ENCODE measurements at places on chromosomes 5 and 9. TPM values are rescaled to one million over a fixed set of nuclear protein-coding genes. Genes with fewer than 3 reads are reported as not detected.

PRUNE2 gene
- 11.4 TPM for total RNA-seq

DNA sequence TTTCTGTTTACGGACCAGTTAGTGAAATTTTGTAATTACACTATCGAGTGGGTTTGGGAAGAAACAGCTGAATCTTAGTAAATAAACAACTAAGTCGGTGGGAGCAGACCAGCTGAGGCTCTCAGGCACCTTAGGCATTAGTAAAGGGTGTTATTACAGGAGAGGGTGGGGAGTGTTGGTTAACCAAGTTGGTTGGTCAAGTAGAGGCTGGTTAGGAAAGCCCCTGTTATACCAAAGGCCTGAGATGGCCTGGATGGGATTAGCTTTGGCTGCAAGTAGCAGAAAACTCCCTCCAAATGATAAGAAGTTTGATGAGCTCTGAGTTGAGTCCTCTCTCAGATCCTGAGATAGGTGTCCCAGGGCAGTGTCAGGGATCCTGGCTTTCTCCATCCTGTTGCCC is 81.3 kb downstream of the PPARGC1B start:
- no peak for DNase-seq
- H3K36me3 ChIP-seq: peaks cover 2% of the 10 kb centered on the region
- no peak overlapping the region for H3K4me3 ChIP-seq
- H3K4me1 ChIP-seq: peaks cover 3% of the 10 kb centered on the region

GLRA1 gene
- total RNA-seq: not detected

GRCh38 chr5:1789834-1790471 is 9.7 kb downstream of the MRPL36 start:
- no peak overlapping the region for H3K27ac ChIP-seq
- H3K4me3 ChIP-seq: no peak overlapping the region
- no peak for DNase-seq
- H3K36me3 ChIP-seq: no peaks in the 10 kb centered on the region
- H3K27me3 ChIP-seq: no peaks in the 10 kb centered on the region

STK32A gene
- 0.31 TPM for total RNA-seq

GRCh38 chr5:109326919-109327318 is 82.9 kb downstream of the PJA2 start:
- no peak overlapping the region for H3K4me3 ChIP-seq
- no peaks in the 10 kb centered on the region for H3K27me3 ChIP-seq
- H3K27ac ChIP-seq: no peak overlapping the region
- peaks cover 13% of the 10 kb centered on the region for H3K36me3 ChIP-seq
- H3K4me1 ChIP-seq: peaks cover 21% of the 10 kb centered on the region

CDO1 gene
- total RNA-seq: 3.3 TPM

GRCh38 chr9:107824556-107824955 is 335.0 kb upstream of the KLF4 start:
- H3K27me3 ChIP-seq: peaks cover 11% of the 10 kb centered on the region
- H3K4me1 ChIP-seq: no peaks in the 10 kb centered on the region
- DNase-seq: no peak
- peaks cover 3% of the 10 kb centered on the region for H3K36me3 ChIP-seq

DNA sequence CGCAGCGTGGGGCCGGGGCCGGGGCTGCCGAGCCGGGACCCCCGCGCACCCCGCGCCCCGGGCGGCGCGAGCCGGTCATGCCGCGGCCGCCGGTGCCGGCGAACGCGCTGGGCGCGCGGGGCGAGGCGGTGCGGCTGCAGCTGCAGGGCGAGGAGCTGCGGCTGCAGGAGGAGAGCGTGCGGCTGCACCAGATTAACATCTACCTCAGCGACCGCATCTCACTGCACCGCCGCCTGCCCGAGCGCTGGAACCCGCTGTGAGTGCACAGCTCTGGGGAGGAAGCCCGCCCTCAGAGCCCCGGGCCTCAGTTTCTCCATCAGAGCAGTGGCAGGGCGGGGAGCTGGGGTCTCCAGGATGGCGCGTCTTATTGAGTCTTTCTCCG is 335 bp downstream of the GALNT12 start:
- H3K4me3 ChIP-seq: peak overlapping the region; percentile 63
- H3K36me3 ChIP-seq: no peaks in the 10 kb centered on the region
- DNase-seq: no peak
- H3K27ac ChIP-seq: no peak overlapping the region
- peaks cover 11% of the 10 kb centered on the region for H3K4me1 ChIP-seq
- H3K27me3 ChIP-seq: peaks cover 44% of the 10 kb centered on the region

DNA sequence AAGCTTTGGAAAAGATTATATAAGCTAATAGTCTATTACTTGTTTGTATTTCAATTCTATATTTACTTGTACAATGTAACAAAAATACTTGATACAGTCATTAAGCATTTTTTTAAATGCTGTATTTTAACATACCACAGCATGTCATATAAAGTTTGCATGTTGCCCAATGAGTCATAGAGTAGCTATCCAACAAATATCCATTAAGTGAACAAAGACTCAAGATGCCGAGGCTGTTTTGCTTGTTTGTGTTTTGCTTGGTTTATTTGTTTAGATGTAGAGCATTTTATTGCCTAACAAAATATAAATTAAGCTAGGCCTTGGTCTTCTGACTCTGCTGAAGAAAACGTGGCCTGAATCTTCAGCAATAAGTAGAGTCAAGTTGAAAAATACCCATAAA is 1584.3 kb upstream of the NUDT12 start:
- H3K36me3 ChIP-seq: no peaks in the 10 kb centered on the region
- H3K27me3 ChIP-seq: no peaks in the 10 kb centered on the region
- peaks cover 5% of the 10 kb centered on the region for H3K4me1 ChIP-seq
- no peak for DNase-seq

DNA sequence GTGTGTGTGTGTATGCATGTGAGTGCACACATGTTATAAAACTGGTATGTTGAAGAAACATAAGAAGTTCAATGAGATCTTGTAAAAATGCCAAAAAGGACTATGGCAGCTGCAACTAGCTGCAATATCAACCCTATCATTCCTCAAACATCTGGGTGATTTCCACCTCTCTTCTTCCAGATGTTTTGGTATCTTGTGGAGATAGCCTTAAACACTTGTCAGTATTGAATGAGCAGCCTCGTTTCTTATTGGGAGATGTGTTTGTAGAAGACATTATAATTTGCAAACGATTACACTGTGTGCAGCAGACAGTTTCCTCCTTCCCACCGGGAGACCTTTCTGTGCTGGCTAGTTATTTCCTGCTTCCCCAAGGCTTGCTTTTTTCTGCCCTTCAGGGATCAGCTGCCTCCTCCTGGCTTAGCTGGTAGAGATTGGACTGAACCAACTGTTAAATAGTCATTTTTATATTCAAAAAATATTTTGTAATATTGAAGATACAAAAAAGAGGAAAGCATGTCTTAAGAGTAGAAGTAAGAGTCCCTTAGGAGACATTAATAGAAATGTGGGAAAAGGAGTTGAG is 168.4 kb upstream of the MPDZ start:
- DNase-seq: no peak
- H3K27ac ChIP-seq: no peak overlapping the region
- H3K4me3 ChIP-seq: no peak overlapping the region
- no peaks in the 10 kb centered on the region for H3K36me3 ChIP-seq

- H3K36me3 ChIP-seq: peaks cover 5% of the 10 kb centered on the region
- no peak overlapping the region for H3K27ac ChIP-seq
- H3K4me1 ChIP-seq: peaks cover 26% of the 10 kb centered on the region
- no peak for DNase-seq
- peaks cover 81% of the 10 kb centered on the region for H3K27me3 ChIP-seq
Measured at GRCh38 chr5:55222985-55223811, 3.9 kb downstream of the MCIDAS start.

CA9 gene
- 3.6 TPM for total RNA-seq

CCL19 gene
- total RNA-seq: not detected

DNA sequence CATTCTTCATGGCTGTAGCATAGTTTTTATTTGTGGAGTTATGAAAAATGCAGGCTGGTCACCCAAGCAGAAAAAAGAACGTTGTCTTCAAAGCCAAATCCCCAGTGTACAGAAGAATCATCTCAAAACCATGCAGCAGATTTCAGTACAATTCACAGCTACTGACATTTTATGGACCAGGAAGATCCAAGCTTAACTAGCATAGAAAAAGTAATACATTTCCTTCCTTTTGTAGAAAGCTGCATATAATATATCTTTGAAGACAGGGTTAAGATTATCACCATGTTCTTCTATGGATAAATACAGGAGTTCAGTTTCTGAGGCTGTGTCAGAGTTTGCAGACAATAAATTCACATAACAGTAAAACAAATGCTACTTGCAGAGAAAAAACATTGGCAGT is 1054.8 kb upstream of the C9orf72 start:
- peaks cover 1% of the 10 kb centered on the region for H3K36me3 ChIP-seq
- H3K4me1 ChIP-seq: no peaks in the 10 kb centered on the region
- no peaks in the 10 kb centered on the region for H3K27me3 ChIP-seq
- no peak overlapping the region for H3K27ac ChIP-seq

DNA sequence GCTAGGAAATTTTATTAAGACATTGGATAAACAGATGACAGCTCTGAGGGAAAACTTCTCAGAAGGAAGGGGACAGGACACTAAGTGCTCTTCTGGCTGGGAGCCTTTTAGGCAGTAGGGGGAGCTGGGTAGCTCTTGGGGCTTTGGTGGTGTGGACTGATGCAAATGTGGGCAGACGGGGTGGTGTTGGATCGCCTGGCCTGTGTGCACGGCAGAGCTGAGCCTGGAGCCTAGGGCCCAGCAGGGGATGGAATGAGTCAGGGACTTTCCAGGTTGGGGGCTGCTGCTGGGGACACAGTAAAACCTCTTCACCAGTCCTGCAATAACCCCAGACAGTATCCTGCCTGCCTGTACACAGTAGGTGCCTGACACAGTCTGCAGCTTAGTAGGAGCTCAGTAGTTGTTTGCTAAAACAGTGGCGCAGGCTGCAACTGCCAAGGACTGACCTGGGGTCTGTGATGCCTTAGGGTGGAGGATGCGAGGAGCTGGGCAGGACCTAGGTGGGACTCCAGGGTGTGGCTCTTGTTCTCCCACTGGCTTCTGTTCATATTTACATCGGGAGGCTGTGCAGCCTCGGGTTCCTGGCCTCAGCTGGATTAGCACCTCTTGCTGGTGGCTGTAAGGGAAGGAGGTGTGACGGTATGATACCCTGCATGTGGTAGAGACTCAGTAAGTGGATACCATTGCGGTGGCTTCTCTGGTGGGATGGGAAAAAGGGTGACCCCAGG is 83.8 kb downstream of the DAB2IP start:
- H3K27ac ChIP-seq: peak overlapping the region; percentile 92
- no peak for DNase-seq
- peak overlapping the region; percentile 73 for H3K4me3 ChIP-seq
- H3K36me3 ChIP-seq: no peaks in the 10 kb centered on the region
- no peaks in the 10 kb centered on the region for H3K27me3 ChIP-seq

DNA sequence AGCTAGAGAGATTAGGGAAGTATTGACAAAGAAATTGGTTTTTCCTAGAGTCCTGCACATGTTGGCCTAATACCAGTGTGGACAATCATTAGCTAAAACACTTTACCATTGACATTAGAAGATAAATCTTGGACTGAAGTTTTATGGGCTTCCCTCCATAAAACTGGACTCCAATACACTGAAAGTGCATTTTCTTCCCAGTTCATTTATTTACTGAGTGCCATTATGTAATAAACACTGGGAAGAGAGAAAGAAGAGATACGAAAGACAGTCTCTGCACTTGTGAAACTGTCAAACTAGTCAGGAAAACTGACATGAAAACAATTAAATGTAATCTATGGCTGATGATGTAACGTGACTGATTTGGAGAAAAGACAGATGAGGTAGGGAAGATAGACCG is 539.3 kb downstream of the ZNF608 start:
- DNase-seq: no peak
- H3K27ac ChIP-seq: no peak overlapping the region
- H3K36me3 ChIP-seq: peaks cover 2% of the 10 kb centered on the region
- H3K4me3 ChIP-seq: no peak overlapping the region
- no peaks in the 10 kb centered on the region for H3K27me3 ChIP-seq

DNA sequence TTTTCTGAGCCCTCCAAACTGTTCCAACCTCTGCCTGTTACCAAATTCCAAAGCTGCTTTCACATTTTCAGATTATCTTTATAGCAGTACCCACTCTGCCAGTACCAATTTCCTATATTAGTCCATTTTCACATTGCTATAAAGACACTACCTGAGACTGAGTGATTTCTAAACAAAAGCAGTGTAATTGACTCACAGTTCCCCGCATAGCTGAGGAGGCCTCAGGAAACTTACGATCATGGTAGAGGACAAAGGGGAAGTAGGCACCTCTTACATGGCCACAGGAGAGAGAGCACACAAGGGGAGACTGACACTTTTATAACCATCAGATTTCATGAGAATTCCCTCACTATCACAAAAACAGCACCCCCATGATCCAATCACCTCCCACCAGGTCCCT is 105.0 kb downstream of the DTWD2 start:
- H3K27me3 ChIP-seq: no peaks in the 10 kb centered on the region
- H3K36me3 ChIP-seq: peaks cover under 1% of the 10 kb centered on the region
- no peak for DNase-seq
- H3K4me3 ChIP-seq: no peak overlapping the region
- no peaks in the 10 kb centered on the region for H3K4me1 ChIP-seq

DNA sequence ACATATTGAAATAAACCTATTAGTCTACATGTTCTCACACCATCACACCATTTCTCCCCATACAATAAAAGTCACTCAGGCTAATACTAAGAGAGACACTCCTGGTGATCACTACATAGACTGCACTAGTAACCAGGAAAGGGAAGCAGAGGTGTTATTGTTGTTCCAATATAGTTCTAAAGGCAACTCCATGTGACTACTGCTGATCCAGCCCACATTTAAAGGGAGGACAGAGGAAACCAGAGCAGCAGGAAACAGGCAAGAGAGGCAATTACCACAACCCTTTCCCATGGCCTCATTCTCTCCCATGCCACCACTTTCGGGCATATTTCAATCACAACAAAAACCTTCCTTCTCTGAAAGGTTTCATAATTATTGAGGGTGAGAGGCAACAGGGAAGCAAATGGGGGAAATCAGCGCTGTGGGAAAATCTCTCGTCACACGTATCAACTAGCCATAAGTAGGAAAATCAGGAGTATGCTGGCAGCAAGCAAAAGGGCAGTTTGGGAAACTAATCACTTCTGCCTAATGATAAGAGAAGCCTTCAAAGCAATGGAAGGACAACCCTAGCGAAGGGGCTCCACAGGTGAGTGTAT is 1.8 kb downstream of the UBAP2 start:
- H3K27ac ChIP-seq: peak overlapping the region; percentile 100
- peaks cover 2% of the 10 kb centered on the region for H3K36me3 ChIP-seq
- peaks cover 41% of the 10 kb centered on the region for H3K4me1 ChIP-seq
- H3K4me3 ChIP-seq: peak overlapping the region; percentile 97

Data from chondrocyte (in vitro differentiated cells).